Muscle of arm (tissue), 14 donors: ENCODE measurements at places on chromosomes 13 and 19.

DNA sequence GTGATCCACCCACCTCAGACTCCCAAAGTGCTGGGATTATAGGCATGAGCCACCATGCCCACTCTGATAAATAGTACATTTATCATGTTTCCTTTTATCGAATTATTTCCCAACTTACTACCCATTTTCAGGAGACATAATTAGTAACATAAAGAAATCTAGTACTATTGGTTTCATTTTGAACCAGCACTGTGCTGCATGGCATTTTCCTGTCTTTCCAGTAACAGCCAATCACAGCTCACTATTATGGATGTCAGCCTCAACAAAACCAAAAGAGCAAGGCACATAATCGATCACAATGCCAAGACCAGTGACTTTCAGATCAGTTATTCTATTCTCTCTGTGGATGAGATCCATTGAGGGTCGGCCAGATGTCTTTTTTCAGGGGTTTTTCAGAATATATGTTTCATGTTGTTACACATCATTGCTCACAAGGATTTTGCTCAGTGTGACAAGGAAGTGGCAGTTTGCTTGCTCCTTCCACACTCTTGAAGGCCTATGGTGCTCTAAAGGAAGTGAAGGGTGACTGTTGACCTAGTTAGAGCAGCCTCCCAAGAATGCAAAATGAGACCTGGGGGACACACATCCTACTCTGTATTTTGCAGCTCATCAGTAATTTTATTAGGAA, 233.4 kb downstream of the KCNRG start:
- no peak for DNase-seq

DNA sequence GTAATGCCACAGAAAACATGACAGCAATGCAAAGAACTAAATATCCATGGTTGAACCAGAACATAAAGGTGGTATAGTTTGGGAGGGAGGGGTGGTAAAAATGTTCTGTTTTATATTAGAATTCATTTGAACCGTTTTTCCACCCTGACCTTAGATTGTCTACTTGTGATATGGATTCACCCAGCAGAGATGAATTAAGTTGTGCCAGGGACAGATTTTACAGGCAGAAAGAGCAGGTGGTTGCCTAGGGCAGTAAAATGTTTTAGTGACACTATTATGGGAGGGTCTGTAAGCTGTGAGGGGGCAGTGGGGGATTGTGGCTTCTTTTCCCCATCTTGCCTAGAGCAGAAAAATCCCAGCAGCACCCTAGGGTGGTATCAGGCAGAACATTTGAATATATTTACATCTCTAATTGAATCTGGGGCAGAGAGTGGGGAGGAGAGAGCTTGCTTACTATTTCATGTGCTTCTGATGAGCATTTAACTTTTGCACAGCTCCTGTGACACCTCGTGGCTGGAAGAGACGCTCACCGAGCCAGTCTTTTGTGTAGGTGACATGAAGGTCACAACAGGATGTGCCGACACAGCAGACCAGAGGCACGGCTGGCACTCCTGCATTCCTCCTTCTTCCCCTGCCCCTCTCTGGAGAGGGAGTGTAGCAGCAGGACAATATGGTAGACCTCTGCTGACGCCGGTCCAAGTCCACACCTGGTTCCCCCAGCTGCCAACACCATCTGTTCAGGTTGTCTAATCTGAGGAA, 452.3 kb downstream of the IRS2 start:
- DNase-seq, result no peak

DNA sequence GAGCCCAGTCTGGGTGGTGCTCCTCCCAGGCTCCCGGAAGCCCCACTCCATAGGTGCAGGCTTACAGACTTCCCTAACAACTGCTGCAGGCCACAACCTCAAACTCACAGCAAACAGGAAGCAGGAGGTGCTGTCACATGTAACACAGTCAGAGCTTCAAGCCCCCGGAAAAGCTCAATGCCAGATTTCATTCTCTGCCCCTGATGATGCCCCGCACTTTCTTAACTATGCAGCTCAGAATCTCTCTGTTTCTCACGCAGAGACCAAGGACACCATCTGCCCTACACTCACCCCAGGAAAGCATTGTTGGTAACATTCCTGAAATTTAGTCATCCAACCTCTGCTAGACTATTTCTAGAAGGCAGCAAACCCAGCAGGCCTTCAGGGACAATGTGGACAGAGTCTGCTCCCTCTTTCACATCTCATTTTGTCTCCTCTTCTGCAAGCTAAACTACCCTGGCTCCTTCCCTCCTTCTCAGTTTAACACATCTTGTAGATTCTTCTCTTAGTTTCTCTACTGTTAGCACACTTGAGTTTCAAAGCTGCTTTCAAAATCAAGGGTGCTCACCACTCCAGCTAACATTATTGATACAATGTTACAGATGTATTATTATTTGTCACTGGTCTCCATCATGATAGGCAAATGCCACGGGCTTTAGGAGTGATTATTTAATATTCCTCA, 162.5 kb downstream of the KCTD12 start:
- no peak for DNase-seq

DNA sequence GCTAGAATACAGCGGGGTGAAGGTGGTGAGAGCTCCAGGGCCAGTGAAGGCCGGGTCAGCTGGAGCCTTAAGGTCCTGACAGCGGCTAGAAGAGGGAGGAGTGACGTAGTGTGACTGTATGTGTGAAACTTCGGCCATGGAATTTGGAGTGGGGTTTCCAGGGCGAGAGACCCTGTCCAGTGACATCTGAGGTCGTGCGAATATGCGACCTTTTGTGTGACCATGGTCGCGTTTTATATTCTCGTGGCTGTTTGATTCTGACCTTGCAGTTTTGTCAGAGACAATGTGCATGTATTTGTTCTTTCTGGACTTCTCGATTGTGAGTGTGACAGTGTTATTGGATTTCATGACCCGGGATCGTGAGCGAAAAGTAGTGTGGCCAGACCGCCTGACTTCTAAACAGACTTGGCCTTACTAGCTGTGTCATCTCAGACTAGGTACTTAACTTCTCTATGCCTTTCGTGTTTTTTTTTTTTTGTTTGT, 405 bp upstream of the ZNF569 start:
- no peak for DNase-seq

- DNase-seq, result no peak
Observed at GRCh38 chr13:113616281-113616906, 31.8 kb downstream of the TFDP1 start.

- DNase-seq, result no peak
Observed at GRCh38 chr13:36555151-36555986, 118.5 kb upstream of the SERTM1 start.

GRCh38 chr13:98398581-98398980, 178.3 kb downstream of the STK24 start:
- no peak for DNase-seq

DNA sequence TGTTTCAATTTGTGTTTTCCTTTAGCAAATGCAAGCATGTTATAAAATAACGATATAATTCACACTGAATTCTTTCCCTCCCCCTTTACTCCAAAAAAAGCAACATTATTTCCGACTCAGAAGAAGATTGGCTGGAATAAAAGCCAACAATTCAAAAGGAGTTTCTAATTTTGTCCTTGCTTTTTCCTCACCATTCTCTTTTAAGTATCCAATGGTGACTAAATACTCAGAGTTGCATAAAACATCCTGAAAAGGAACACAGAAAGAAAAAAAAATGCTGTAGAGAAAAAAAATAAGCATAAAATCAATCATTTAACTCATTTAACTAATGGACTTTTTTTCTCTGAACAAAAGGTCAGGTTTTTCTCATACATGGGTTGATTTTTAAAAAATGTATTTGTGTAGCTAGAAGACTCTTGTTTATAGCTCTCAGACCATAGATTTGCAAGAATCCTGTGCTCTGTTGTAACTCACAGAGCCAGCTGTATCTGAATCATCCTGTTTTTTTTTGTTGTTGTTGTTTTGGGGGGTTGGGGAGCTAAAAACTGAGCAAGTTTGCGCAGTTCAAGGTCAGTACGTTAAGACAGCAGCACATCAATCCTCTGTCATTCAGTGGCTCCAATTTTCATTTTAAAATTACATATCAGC, 108.1 kb downstream of the PCDH17 start:
- DNase-seq, result no peak

- no peak for DNase-seq
Observed at GRCh38 chr19:45046355-45046754, 7.5 kb downstream of the CLASRP start.
